ENCODE measurements at places on chromosomes 6 and 20.

- DNase-seq, result no peak
Measured at GRCh38 chr20:38110525-38111178, 54.4 kb downstream of the TGM2 start.

- DNase-seq, result no peak
Measured at GRCh38 chr6:79157961-79158644, 76.4 kb downstream of the HMGN3 start.

- no peak for DNase-seq
Measured at GRCh38 chr6:164095056-164095455, 680.5 kb downstream of the QKI start.

GRCh38 chr6:137413482-137413881, 80.7 kb downstream of the OLIG3 start:
- DNase-seq, result no peak

DNA sequence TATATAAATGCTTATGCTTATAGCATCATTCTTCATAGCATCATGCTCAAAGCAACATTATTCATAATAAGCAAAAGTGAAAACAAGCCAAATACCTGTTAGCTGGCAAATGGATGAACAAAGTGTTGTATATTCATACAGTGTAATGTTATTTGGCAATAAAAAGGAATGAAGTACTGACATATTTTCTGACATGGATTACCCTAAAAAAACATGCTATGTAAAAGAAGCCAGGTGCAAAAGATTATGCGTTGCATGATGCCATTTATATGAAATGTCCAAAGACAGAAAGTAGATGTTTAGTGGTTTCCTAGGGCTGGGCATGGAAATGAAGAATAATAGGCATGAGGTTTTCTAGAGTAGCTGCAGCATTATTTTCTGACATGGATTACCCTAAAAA, 77.1 kb downstream of the GFRA4 start:
- DNase-seq, result no peak

DNA sequence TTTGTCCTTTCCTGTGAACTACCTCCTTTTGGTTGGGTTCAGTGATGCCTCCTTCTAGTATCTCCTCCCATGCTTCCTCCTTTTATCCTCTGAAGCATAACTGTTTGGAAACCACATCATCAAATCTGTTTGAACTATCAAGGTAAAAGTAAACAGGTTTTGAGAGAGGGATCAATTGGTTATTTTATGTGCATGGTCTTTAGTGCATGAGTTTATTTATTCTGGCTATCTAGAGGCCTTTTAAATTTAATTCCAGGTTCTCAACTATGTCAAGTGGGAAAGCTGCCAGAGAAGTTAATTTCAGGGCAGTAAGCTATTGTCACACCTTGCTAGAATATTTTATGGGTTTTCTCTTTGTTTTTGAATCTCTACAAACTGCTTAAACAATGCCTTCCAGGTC, 54.1 kb downstream of the WASF1 start:
- DNase-seq, result no peak

GRCh38 chr6:106469882-106470281, 109.4 kb downstream of the CRYBG1 start:
- no peak for DNase-seq

All from glutamatergic neuron (in vitro differentiated cells).